ENCODE measurements at places on chromosomes 2 and 18.

- no peak for DNase-seq
Observed at GRCh38 chr2:16661526-16661925, 4.1 kb downstream of the CYRIA start.

DNA sequence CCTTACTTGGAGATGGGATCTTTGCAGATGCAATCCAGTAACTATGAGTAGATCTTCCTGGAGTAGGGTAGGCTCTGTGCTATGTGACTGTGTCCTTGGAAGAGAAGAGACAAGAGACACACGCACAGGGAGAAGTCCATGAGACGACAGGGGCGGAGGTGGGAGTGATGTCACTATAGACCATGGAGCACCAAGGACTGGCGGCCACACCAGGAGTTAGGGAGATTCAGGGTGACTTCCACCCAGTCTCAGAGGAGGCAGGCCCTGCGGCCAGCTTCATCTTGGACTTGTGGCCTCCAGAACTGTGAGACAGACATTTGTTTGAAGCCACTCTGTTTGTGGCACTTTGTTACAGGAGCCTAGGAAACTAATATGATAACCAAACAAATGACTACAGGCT is 177.8 kb downstream of the INHBB start:
- no peak for DNase-seq

- DNase-seq, result no peak
Observed at GRCh38 chr2:37858725-37859267, 66.3 kb upstream of the RMDN2 start.

DNA sequence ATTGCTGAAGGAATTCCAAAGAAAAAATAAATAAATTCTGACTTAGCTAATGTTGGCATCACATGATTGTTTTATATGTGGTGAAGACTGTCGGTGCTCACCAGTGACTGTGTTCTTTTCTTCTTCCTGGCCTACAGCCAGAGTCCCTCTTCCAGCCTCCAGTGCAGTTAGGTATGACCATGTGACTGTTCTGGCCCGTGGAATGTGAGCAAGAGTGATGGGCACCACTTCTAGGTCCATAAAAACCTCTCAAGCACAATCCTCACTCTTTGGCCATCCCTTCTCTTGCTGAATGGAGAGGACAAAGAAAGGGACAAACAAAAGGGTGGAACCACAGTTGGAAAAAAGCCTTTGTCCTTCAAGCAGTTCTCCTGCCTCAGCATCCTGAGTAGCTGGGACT is 39.0 kb upstream of the BMPR2 start:
- DNase-seq, result no peak

DNA sequence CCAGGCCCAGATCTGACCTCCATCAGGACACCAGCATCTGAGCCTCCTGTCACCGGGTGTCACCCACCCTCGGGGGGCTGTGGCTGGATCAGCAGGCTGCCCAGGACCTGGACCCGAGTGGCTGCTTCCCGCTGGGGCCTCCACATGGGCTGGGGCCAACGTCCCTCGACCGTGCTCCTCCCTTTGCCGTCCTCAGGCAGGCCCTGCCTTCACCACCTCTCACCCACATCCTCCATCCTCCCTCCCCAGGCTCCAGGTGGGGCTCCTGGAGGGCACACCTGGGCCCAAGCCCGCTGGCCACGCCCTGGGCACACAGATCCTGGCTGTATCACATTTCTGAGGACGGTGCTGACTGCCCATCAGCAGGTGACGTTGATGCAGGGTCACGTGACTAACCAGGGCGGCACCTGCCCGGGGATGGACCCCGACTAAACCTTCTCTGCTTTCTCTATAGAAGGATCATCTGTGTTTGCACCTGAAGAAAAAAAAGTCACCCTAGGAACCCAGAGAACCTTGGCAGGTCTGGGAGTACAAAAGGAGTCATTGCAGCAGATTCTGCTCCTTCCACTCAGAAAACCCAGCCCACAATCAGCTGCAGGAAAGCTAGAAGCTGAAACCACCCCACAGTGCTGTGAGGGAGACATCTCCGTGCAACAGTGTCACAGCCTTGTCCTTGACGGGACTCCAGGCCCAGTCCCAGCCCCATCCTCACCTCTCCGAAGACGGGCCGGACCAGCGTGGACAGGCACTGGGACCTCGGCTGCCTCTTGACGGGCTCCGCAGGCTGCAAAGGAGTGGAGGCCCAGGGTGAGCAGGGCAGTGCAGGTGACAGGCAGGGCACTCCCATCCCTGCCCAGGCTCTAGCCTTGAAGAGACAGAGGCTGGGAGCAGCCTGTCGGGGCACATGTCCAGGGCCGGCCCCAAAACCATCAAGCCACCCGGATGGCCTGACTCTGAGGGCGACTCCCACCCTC is 11.2 kb downstream of the STK25 start:
- peak; percentile 8 for DNase-seq

GRCh38 chr2:219174146-219174545 is 2.6 kb downstream of the CNPPD1 start:
- no peak for DNase-seq

DNA sequence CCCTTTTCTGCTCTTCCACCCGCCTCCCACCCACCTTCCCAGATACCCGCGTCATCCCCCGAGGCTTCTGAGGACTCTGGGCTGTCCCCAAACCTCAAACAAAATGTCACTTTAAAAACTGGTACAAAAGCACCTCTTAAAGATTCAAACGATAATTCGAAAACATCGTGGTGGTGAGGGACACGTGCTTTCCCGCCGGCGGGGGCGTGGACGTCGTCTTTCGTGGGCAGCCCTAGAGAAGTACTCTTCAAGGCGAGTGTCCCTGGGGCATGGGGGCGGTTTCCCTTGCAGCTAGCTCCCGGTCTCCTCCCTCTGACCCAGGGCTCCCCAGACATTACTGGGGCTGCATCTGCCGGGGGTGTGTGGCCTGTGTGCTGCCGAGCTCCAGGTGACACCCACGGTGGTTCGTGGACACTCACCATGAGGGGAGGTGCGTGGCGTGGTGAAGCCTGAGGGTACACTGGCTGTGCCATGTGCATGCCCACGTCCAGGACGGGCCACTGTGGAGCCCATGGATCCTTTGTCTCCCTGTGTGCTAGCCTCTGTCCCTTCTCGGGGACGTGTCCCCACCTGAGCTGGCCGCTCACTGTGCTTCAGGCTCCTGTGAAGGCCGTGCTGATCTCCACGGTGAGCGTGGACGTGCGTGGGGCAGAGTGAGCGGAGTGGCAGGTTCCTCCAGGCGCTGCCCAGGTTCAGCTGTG is 117.8 kb downstream of the NFATC1 start:
- DNase-seq, result no peak

DNA sequence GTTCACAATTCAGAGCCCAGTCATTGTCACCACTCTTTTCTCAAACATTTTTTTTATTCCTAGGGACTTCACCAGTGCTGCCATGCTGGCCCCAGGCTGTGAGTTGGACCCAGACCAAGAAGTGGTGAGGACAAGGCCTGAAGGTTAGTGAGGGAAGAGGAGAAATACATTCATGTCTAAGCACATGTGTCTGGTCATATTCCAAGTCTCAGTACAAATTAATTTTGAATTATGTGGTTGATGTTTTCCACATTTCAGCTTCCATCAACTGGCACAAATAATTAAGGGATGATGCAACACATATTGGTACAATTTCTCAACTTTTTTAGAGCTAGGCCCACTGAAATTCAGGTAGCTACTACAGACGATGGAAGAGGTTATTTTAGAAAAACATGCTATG is 106.6 kb upstream of the UPP2 start:
- no peak for DNase-seq

Measured in NCI-H2107 (cell line).